ENCODE measurements at places on chromosomes 4 and X.
A peak's percentile ranks its signal among the peaks of the same experiment; 100 is the strongest.

DNA sequence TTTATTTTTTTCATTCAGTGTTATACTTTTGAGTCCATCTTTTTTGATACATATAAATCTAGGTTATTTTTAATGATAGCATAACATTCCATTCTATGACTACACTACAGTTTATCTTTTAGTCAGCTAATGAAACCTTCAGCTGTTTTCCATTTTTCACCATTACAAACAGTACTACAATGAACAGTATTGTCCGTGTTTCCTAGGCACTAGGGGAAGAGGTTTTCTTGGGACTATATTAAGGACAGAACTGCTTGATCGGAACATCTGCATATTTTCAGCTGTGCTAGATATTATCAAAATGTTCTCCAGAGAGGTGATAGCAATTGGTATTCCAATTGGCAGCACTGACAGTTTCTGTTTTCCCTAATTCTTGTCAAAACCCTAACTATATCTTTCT lies 44.3 kb upstream of the HCCS start:
- no peak for DNase-seq

GRCh38 chr4:183840311-183840710 lies 64.8 kb upstream of the STOX2 start:
- peak; percentile 79 for DNase-seq

GRCh38 chrX:73850124-73851013 lies 287.4 kb downstream of the CHIC1 start:
- DNase-seq = peak; percentile 32

- no peak for DNase-seq
Measured at GRCh38 chr4:48791313-48791712, 11.2 kb upstream of the FRYL start.

DNA sequence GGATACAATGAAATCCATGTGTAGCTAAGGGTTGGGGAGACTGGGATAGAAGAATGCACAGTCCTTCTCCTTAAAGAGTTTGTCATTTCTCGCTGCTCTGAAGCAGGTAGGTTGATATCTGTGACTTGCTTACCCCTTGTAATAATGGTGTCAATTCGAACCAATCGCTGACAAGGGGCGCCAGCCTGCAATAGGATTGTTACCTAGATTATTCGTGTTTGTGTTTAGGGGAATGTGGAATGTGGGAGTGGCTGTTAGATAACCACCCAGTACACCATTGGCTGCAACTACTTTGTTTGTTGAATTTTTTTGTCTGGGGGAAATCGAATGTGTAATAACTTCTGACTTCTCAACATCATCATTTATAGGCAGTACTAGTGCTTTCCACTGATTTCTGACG lies 141.6 kb downstream of the LARP7 start:
- DNase-seq = no peak

GRCh38 chr4:87669373-87669772 lies 19.3 kb downstream of the DMP1 start:
- no peak for DNase-seq

- no peak for DNase-seq
Measured at GRCh38 chrX:98422536-98422935, 1538.8 kb downstream of the RPA4 start.

Measured in GM13976 (cell line).